ENCODE measurements at places on chromosomes 7 and 10.

GRCh38 chr7:107133396-107133795 is 35.4 kb upstream of the HBP1 start:
- no peak for DNase-seq

- no peak for DNase-seq
Observed at GRCh38 chr10:101609481-101609880, 21.4 kb downstream of the DPCD start.

GRCh38 chr10:58217612-58218011 is 50.1 kb downstream of the IPMK start:
- DNase-seq: no peak

GRCh38 chr7:74290981-74291441 is 1.8 kb downstream of the CLIP2 start:
- no peak for DNase-seq

DNA sequence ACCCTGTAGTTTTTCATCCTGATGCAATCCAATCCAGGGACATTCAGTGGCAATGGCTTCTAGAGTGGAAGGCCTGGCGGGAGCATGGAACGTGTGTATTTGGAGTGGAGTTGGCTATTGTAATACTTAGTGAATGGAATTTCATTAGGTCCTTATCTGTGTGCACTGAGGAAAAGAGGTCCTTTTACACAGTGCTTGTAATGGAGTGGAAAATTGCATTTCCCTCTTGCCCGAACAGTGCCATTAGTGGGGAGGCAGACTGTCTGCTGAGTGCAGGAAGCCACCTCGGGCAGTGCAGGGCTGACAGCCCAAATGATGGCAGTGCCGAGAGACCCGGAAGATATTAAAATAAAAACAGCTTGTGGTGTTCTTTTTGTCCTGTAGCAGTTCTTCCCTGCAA is 786.6 kb downstream of the LRMDA start:
- no peak for DNase-seq

- no peak for DNase-seq
Observed at GRCh38 chr10:133068111-133069032, 19.4 kb upstream of the ADGRA1 start.

DNA sequence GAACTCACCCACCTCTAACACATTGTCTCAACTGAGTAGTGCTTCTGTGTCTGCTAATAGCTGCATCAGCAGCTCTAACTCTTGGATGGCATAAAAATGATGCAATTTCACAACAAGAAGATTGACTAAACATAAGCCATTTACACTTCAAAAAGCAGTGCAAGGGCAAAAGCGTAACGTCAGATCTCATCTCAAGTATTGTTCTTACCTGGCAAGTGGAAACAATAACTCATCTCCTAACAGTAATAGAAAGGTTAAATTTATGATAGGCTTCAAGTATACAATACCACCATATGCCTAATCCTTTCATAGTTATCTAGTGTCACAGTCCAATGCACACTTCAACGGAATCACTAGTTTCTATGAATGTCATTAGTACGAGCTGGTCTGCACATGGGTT is 14.8 kb downstream of the TPK1 start:
- no peak for DNase-seq
